ENCODE measurements at places on chromosomes 11 and 22.
A peak's percentile ranks its signal among the peaks of the same experiment; 100 is the strongest.

GRCh38 chr11:57634311-57634710 lies 15.4 kb downstream of the YPEL4 start:
- DNase-seq = no peak

GRCh38 chr11:114159802-114160632 lies 100.5 kb downstream of the ZBTB16 start:
- peak; percentile 93 for DNase-seq

- DNase-seq = no peak
Measured at GRCh38 chr22:40376149-40376548, 5.8 kb downstream of the SGSM3 start.

DNA sequence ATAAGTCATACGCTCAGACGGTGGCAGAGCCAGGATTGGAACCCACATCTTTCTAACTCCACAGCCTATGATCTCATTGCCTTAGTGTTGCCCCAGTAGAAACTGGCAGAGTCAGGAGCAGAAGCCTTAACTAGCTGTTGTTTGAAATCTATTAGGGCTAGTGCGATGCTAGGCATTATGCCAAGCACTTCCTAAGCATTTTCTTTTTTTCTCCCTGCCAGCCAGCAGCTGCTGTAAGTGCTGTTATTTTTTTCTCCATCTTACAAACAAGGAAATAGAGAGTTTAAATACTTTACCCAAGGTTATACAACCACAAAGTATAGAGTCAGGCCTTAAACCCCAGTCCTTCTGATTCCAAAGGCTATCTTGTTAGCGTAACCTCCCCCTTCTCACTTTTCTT lies 161.0 kb upstream of the SORL1-AS1 start:
- peak; percentile 7 for DNase-seq

- no peak for DNase-seq
Measured at GRCh38 chr22:36294293-36294620, 41.3 kb downstream of the APOL1 start.

DNA sequence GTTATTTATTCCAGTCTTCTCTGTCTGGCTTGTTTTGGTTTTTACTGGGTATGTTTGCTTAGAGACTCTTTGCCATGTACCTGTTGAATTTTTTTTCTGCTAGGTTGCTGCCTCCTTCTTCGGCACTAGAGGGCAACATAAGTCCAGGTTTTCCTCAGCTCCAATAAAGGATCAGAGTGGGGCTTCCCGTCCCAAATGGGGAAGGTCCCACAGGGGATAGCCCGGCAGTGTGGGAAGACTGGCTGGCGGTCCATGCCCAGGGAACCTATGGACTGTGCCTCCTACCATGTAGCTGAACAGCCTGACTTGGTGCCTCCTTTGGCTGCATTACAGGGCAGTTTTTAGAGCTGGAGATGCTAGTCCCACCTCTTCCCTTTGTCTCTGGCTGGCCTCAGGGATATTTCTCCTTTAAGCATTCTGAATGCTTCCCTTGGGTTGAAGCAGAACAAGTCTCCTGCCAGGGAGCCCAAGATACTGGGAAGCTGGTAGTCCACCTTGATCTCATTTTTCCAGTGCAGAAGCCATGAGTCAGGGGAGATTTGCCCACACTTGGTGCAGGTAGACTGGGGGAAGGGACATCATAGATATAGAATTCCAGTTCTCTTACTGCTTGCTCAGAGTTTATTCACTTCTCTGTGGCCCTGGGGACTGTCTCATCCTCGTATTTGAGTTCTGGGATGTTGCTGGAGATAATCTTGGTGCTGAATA lies 60.2 kb downstream of the BRD1 start:
- no peak for DNase-seq
